ELF-1 (cell line): ENCODE measurements at places on chromosomes 4 and X.

DNA sequence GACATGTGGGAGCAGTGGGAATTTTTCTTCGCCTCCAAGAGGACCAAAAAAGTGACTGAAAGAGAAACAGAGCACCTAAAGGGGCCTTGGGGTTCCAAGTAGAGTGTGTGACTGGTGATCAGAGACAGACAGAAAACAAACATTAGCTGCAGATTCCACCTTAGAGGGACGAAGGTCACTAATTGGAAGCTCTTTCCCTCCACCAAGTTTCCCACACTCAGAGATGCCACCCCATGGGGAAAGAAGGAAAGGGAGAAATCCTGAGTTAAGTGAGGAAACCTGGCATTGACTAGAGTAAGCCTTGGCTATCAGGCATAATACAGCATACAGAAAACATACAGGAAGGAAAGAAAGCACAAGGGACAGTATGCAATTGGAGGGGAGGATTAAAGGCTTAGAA lies 90.9 kb downstream of the HNRNPD start:
- no peak for DNase-seq

DNA sequence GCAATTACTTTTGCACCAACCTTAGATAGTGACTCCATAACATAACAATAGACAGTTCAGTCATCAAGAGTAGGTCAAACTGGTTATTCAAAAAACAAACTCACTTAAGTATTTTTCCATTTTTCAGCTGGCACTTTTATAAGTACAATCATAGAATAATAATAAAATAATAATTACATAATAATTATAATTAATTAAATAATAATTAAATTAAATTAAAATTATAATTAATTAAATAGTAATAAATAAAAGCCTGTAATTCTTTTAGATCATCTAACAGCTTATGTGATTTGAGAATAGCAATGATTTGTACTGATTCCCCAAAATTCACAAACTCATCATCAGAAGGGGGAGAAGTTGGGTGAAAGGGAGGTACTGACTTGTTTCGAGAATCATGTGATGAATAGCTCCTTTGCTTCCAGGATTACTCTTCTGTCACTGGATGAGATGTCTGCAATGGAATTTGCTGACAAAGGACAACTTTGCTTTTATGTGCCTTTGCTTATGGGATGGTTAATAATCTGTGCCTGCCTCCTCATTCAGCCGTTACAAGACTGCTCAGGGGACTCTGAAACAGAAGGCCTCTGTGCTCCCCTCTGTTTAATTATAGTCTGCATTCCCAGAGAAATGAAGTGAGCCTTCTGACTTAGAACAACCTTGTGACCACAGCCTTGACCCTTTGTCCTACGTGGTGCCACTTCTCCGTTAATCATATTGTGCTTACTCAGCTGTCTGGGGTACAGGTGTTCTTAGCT lies 104.8 kb upstream of the ENPEP start:
- no peak for DNase-seq

DNA sequence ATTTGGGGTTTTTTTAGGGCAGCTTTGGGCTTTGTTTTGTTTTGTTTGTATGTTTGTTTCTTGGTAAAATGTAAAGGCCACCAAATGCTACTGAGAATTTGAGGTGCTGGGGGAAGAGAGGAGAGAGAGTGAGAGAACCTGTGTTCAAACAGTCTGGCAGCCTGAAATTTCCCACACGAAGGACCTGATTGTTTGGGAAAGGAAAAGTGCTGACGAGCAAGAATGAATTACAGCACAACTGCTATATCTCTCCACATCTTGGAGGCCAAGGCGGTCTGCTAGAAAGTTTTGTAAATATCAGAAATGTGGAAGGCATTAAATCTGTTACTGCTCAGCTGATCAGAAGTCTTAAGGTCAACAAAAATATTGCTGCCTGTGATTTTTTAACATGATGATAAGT lies 170.5 kb downstream of the PALLD start:
- DNase-seq: no peak

DNA sequence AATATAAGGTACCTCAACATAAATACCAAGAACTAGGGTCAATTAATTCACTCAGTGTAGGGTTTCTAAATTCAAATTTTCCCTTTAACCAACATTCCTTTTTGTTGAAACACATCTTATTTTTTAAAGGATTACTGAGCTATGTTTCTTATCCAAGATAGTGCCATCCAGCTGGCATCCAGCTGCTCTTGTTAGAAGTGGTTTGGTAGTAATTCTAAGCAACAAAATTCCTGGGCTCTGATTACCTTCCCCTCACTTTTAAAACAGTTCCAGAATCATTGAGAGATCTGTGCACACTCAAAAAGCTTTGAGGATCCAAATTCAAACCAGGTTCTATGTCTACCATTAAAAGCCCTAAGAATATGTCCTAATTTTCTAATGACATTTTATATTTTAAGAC lies 583.7 kb downstream of the TRIML1 start:
- no peak for DNase-seq

DNA sequence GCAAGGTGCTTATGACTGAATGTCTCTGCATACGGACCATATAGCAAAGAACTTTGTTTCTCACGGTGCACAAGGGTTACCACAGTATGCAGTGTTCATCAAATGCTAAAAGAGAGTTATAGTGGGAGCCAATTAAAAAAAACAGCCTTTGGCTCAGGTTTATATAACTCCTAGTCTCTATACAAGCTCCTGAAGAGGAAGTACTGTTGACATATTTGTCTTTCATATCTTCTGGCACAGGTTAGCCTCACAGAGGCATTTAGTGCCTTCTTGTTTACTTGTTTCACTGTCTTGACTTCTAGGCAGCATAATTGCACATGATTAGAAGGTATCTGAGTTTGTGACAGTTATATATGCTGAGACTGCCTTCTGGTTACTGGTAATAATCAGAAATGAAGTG lies 158.8 kb upstream of the FAM47C start:
- DNase-seq: no peak

- no peak for DNase-seq
These were observed 170.9 kb upstream of the PCDH18 start for GRCh38 chr4:137703195-137703594.

DNA sequence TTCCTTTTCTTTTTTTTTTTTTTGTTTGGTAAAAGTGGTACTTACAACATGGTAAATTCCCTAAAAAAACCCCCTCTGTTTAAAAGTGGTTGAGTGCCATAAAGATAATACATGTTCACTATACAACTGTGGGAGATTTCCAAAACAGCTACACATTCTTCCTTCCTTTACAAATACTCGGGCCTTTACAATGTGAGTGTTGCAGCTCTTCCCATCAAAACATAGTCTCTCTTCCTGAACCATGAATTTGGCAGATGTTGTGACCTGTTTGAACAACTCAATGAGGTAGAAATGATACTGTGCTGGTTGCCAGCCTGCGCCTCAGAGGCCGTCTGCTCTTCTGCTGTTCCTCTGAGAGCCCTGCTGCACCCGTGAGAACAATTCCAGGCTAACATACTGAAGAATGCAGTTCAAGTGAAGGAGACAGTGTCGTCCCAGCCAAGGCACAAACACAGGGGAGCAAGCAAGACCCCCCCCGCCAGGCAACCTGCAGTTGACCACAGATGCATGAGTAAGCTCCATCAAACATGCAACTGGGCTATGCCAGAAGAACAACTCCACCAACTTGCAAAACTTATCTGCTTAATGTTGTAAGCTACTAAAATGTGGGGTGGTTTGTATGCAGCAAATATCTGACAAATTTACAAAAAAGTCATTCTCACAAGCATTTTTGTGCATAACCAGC lies 645.0 kb downstream of the PCDH7 start:
- DNase-seq: no peak
